Endothelial cell of umbilical vein (primary cell): ENCODE measurements at places on chromosomes 13 and 19.
A peak's percentile ranks its signal among the peaks of the same experiment; 100 is the strongest.

GRCh38 chr13:43895940-43896339, 16.2 kb downstream of the LACC1 start:
- no peak for DNase-seq

DNA sequence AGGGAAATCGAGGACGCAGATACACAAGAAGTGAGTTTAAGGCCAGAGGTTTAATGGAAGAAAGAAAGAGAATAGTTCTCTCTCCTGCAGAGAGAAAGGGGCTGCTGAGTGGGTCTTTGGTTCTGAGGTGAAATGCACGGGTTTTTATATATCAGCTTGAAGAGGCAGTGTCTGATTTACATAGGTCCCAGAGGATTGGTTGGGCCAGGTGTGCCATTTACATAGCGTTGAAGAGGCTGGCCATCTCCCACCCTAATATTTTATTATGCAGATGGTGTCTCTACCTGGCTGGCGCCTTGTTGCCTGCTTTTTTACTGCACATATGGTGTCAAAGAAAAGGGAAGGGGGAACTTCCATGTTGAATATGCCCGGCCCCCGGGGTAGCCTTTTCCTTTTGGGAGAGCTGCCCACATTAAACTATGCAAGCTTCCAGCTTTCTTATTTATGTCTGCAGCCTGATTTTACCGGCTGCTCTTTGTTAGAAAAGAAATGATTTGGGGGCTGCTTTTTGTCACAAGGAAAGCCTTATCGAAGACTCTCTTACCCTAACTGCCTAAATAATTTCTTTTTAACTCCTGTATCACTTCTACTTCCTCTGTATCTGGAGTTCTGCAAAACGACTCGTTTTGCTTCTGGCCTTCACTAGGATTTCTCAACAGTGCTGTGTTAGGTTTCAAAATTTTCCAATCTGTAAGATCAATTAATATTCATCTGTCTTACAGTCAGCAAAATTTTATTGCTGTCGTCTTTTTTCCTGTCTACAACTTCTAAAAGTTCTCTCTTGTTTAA, 268.5 kb downstream of the B3GLCT start:
- no peak for DNase-seq

- peak; percentile 20 for DNase-seq
Observed at GRCh38 chr19:49767381-49767780, 580 bp downstream of the AP2A1 start.

GRCh38 chr13:29763436-29764180, 86.8 kb downstream of the UBL3 start:
- no peak for DNase-seq
